ENCODE measurements at places on chromosomes 5 and 9. TPM values are rescaled to one million over a fixed set of nuclear protein-coding genes. Genes with fewer than 3 reads are reported as not detected.
A peak's percentile ranks its signal among the peaks of the same experiment; 100 is the strongest.

The CNTFR gene
- total RNA-seq, result 4.6 TPM

The TMEM215 gene
- not detected for total RNA-seq

The TRPM6 gene
- 0.49 TPM for total RNA-seq

The AGXT2 gene
- not detected for total RNA-seq

The FBXO10 gene
- 6.0 TPM for total RNA-seq

The PCDHGA4 gene
- total RNA-seq, result 10.4 TPM

GRCh38 chr9:91428436-91428835 is 4.8 kb upstream of the NFIL3 start:
- no peaks in the 10 kb centered on the region for H3K36me3 ChIP-seq
- H3K27me3 ChIP-seq, result no peaks in the 10 kb centered on the region
- DNase-seq, result no peak
- no peak overlapping the region for H3K4me3 ChIP-seq

DNA sequence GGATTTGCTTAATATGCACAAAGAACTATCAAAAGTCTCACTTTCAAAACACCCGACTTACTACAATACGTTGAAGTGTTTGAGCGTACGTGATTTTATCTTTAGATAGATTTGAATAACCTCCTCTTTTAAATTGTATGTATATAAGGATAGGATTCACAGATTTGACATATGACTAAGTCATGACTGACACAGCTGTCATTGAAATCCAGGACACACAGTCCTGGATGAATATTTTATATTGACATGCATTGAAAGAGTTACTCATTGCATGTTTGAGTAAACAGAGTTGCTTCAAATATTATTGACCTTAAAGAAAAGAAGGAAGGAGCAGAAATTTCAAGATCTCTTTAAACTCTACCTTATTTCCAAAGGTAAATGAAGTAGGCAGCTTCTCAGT is 3.3 kb downstream of the MUSK start:
- no peak for DNase-seq
- no peak overlapping the region for H3K27ac ChIP-seq
- no peaks in the 10 kb centered on the region for H3K27me3 ChIP-seq

DNA sequence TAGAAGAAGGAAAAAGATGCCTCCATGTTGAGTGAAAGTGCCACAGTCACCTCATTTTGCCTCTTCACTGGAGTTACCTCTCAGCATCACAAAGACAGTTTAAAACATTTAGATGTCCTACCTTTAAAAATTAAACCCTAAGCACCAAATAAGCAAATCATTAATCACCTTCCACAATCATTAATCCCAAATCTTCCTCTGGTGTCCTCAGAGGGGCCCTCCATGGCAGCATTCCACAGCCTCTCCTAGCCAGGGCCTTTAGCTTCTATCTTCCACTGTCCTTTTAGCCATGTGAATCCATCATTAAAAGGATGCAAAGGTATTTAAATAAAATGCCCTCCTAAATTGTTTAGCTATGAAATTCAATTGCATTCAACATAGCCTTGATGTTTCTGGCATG is 310.8 kb downstream of the PDE4D start:
- H3K36me3 ChIP-seq, result no peaks in the 10 kb centered on the region
- H3K4me3 ChIP-seq, result no peak overlapping the region
- peaks cover 4% of the 10 kb centered on the region for H3K4me1 ChIP-seq

DNA sequence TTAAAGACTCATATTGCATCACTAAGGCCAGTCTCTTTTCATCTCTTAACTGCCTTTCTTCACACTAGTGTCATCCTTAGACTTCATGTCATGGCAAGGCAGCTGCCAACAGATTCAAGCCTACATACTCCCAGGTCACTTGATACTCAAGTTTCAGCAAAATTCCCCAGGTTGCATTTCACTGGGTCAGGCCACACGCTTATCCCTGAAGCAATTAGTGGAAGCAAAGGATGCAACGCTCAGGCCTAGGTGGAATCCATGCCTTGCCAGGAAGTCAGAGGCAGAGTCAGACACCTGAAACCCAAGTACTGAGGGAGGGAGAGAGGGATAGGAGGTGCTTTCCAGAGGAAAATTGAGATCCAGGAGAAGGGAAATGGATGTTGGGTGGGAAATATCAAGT is 28.9 kb downstream of the YIPF5 start:
- H3K4me1 ChIP-seq, result peaks cover 21% of the 10 kb centered on the region
- DNase-seq, result no peak
- no peak overlapping the region for H3K4me3 ChIP-seq
- H3K27ac ChIP-seq, result no peak overlapping the region
- no peaks in the 10 kb centered on the region for H3K27me3 ChIP-seq
- H3K36me3 ChIP-seq, result no peaks in the 10 kb centered on the region

DNA sequence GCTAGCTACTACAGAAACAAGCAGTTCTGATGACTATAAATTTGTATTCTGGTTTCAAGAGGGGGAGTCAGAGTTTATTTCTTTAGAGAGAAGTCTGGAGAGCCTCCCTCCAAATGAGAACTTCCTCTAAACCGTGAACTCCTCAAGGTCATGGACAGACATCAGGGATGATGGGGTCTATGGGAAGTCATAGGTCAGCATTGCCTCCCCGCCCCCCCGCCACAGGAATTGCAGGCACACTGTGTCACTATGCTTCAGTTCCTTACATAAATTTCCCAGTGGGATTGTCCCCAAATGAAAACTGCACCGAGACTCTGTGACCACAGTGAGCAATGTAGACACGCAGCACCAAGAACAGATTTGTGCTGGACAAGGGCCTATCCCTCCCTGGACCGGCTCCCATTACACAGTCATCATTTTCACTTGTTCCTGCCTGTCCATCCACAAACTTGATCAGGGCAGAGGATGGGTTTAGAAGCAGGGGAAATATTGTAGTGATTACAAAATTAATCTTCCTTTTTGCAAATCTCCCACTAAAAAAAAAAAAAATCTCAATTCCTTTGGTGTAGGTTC is 300.3 kb downstream of the EFNA5 start:
- H3K27me3 ChIP-seq, result no peaks in the 10 kb centered on the region
- no peak for DNase-seq
- no peaks in the 10 kb centered on the region for H3K4me1 ChIP-seq
- no peak overlapping the region for H3K27ac ChIP-seq
- H3K4me3 ChIP-seq, result no peak overlapping the region
- no peaks in the 10 kb centered on the region for H3K36me3 ChIP-seq

- no peaks in the 10 kb centered on the region for H3K27me3 ChIP-seq
- DNase-seq, result no peak
- no peak overlapping the region for H3K27ac ChIP-seq
- no peak overlapping the region for H3K4me3 ChIP-seq
- no peaks in the 10 kb centered on the region for H3K4me1 ChIP-seq
Measured at GRCh38 chr5:112239996-112240395, 179.1 kb downstream of the EPB41L4A start.

- H3K4me1 ChIP-seq, result peaks cover 82% of the 10 kb centered on the region
- H3K36me3 ChIP-seq, result peaks cover 67% of the 10 kb centered on the region
- no peaks in the 10 kb centered on the region for H3K27me3 ChIP-seq
- peak overlapping the region; percentile 66 for H3K27ac ChIP-seq
Measured at GRCh38 chr9:93126151-93126781, 7.8 kb downstream of the NINJ1 start.

DNA sequence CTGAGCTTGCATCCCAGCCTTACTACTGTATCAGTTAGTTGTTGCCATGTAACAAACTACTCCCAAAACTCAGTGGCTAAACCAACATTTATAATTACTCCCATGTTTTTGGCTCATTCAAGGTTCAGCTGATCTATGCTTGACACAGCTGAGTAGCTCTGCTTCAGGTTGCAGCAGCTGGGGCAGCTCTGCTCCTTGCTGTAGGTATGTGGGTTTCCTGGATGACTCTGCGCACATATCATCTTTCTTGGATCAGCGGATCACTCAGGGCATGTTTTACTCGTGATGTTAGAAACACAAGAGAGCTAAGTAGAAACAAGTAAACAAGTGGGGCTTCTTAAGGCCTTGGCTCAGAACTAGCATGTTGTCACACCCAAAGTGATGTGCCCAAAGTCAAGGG is 15.1 kb downstream of the TEK start:
- H3K4me1 ChIP-seq, result no peaks in the 10 kb centered on the region
- no peaks in the 10 kb centered on the region for H3K27me3 ChIP-seq
- H3K36me3 ChIP-seq, result no peaks in the 10 kb centered on the region
- no peak overlapping the region for H3K27ac ChIP-seq
- DNase-seq, result no peak
- H3K4me3 ChIP-seq, result no peak overlapping the region

GRCh38 chr5:1345876-1346626 is 1.2 kb upstream of the CLPTM1L start:
- no peak for DNase-seq
- H3K27ac ChIP-seq, result peak overlapping the region; percentile 85
- H3K36me3 ChIP-seq, result peaks cover 19% of the 10 kb centered on the region
- no peaks in the 10 kb centered on the region for H3K27me3 ChIP-seq
- peaks cover 3% of the 10 kb centered on the region for H3K4me1 ChIP-seq
- peak overlapping the region; percentile 85 for H3K4me3 ChIP-seq

DNA sequence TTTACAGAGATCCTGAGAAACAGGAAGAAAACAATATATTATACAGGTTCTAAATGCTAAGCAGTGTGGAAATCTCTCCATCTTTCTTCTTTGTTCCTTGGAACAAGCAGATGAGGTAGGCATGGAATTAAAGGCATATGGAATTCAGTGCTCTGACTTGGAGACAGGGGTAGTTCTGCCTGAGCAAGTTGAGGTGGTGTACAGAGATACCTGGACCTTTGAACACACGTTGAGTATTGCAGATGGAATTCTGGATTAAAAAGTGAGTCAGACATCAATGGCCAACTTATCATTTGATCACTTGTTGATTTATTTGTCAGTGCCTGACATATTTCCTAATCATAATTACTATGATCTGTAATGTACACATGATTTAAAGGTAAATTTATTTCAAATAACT is 293.9 kb upstream of the IRX4 start:
- no peak overlapping the region for H3K27ac ChIP-seq
- no peak for DNase-seq
- no peak overlapping the region for H3K4me3 ChIP-seq

DNA sequence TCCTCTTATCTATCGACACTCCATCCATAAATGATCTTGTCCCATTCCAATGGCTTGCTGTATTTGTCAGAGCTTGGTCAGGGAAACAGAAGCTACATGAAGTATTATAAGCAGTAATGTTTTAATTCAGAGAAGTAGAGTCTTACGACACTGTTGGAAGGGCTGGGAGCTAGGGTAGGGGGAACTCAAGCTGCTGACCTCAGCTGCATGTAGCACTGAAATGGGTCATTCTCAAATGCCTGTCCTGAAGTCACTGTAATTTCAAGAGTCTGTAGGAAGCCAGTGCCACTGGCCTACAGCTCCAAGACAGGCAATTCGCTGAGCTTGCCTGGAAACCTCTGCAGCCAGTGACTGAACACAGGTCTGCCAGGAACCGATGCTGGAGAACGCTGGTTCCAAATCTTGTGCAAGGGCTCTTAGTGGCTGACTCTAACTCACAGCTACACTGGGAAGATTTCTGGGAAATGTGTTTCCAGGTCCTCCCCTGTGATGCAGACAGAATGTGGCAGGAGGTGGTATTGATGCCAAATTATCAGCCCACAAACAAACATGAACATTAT is 532.4 kb downstream of the CCDC171 start:
- no peaks in the 10 kb centered on the region for H3K27me3 ChIP-seq
- H3K4me1 ChIP-seq, result no peaks in the 10 kb centered on the region
- no peaks in the 10 kb centered on the region for H3K36me3 ChIP-seq
- no peak overlapping the region for H3K4me3 ChIP-seq

- DNase-seq, result no peak
- H3K4me1 ChIP-seq, result no peaks in the 10 kb centered on the region
- no peak overlapping the region for H3K27ac ChIP-seq
- H3K4me3 ChIP-seq, result no peak overlapping the region
- no peaks in the 10 kb centered on the region for H3K36me3 ChIP-seq
- peaks cover 26% of the 10 kb centered on the region for H3K27me3 ChIP-seq
Measured at GRCh38 chr5:135843571-135844337, 9.3 kb downstream of the SLC25A48 start.

- no peak overlapping the region for H3K4me3 ChIP-seq
- no peaks in the 10 kb centered on the region for H3K27me3 ChIP-seq
- no peaks in the 10 kb centered on the region for H3K36me3 ChIP-seq
- no peaks in the 10 kb centered on the region for H3K4me1 ChIP-seq
Measured at GRCh38 chr9:419571-420171, 205.0 kb downstream of the DOCK8 start.

- H3K27ac ChIP-seq, result no peak overlapping the region
- H3K4me3 ChIP-seq, result no peak overlapping the region
- no peaks in the 10 kb centered on the region for H3K36me3 ChIP-seq
- peaks cover 5% of the 10 kb centered on the region for H3K4me1 ChIP-seq
- H3K27me3 ChIP-seq, result no peaks in the 10 kb centered on the region
Measured at GRCh38 chr5:75654693-75655295, 43.5 kb downstream of the ANKDD1B start.

DNA sequence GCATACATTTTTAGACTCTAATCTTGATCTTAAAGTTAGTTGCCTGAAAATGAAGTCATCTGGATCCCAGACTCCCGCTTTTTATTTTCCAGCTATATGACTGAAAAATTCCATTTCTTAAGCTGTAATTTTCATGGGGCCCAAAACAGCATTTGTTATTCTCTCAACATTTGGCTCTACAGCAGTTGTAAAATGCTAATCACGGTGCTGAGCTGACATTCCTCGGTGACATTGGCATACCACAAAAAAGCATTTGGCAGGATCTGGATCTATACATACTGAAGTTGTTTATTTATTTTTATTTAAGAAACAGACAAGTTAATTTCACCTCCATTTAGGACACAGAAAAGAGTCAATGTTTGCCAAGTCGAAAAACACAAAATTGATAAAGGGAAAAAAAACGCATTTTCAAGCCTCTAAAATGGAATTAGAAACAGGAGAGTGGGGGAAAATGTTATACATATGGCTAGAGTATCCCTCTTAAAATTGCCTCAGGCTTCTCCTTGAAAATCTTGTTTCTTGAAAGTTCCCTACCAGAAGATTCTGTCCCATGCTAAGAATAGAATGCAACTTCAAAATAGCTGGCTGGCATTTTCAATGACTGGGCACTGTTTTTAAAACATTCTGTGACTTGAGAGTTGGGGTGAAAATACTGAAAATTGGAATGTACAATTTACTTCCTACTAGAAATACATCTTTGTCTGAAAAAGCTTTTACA is 207.5 kb upstream of the TBCA start:
- no peak overlapping the region for H3K4me3 ChIP-seq
- H3K4me1 ChIP-seq, result no peaks in the 10 kb centered on the region
- DNase-seq, result no peak
- H3K36me3 ChIP-seq, result peaks cover 2% of the 10 kb centered on the region
- peaks cover 9% of the 10 kb centered on the region for H3K27me3 ChIP-seq

GRCh38 chr5:149438711-149439132 is 59.6 kb upstream of the IL17B start:
- H3K4me1 ChIP-seq, result peaks cover 42% of the 10 kb centered on the region
- DNase-seq, result no peak
- no peaks in the 10 kb centered on the region for H3K36me3 ChIP-seq
- no peak overlapping the region for H3K4me3 ChIP-seq

Measured in heart right ventricle (tissue), 16 donors.